ENCODE measurements at places on chromosomes 13 and 19. TPM values are rescaled to one million over a fixed set of nuclear protein-coding genes. Genes with fewer than 3 reads are reported as not detected.
A peak's percentile ranks its signal among the peaks of the same experiment; 100 is the strongest.

GRCh38 chr13:70502944-70503343 is 394.7 kb upstream of the KLHL1 start:
- no peak overlapping the region for H3K4me3 ChIP-seq
- DNase-seq, result no peak
- no peaks in the 10 kb centered on the region for H3K36me3 ChIP-seq
- H3K27ac ChIP-seq, result no peak overlapping the region

GRCh38 chr13:54750521-54750920 is 1721.9 kb downstream of the OLFM4 start:
- no peak overlapping the region for H3K4me3 ChIP-seq
- no peak for DNase-seq
- H3K36me3 ChIP-seq, result no peaks in the 10 kb centered on the region
- H3K4me1 ChIP-seq, result no peaks in the 10 kb centered on the region
- H3K27ac ChIP-seq, result no peak overlapping the region

DNA sequence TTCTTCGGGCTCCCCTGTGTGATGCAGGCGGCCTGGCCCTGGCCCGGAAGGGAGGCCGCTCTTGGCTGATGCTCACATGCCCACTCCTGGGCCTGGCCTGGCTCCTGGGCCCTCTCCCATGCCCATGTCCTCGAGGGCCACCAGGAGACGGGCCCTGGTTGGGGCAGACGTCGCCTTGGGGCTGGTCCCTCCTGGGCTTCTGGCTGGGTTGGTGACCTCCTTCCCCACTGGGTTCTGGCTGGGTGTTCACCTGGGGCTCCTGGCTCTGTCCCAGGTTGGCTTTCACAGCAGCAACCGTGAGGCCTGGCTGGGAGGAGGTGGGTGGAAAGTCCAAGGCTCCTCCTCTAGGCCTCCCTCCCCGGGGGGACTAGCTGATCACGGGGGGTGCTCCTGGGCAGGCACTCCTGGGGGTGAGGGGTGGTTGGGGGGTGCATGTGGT is 15.5 kb upstream of the SLC7A10 start:
- H3K36me3 ChIP-seq, result no peaks in the 10 kb centered on the region
- H3K27me3 ChIP-seq, result peaks cover 16% of the 10 kb centered on the region
- H3K4me1 ChIP-seq, result no peaks in the 10 kb centered on the region
- H3K27ac ChIP-seq, result no peak overlapping the region
- DNase-seq, result no peak

DNA sequence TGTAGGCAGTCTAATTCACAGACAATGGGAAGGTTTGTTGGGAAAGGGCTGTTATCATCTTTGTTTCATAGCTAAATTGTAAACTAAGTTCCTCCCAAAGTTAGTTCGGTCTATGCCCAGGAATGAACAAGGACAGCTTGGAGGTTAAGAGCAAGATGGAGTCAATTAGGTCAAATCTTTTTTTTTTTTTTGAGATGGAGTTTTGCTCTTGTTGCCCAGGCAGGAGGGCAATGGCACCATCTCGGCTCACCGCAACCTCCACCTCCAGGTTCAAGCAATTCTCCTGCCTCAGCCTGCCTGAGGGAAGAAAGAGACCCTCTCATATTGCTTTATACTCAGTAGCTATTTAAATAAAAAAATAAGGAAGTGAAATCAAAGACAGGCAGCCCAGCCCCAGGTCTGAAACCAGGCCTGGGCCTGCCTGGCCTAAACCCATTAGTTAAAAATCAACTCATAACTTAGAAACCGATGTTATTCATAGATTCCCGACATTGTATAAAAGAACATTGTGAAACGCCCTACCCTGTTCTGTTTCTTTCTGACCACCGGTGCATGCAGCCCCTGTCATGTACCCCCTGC is 297.4 kb upstream of the SGCG start:
- H3K27me3 ChIP-seq, result no peaks in the 10 kb centered on the region
- H3K36me3 ChIP-seq, result no peaks in the 10 kb centered on the region
- H3K4me1 ChIP-seq, result no peaks in the 10 kb centered on the region
- H3K27ac ChIP-seq, result no peak overlapping the region
- no peak for DNase-seq

GRCh38 chr19:34481861-34482379 is 362 bp downstream of the WTIP start:
- peaks cover 2% of the 10 kb centered on the region for H3K27me3 ChIP-seq
- H3K4me3 ChIP-seq, result no peak overlapping the region
- DNase-seq, result no peak
- peaks cover 12% of the 10 kb centered on the region for H3K36me3 ChIP-seq
- no peak overlapping the region for H3K27ac ChIP-seq

GRCh38 chr13:50236898-50237318 is 221.7 kb downstream of the KCNRG start:
- H3K27me3 ChIP-seq, result peaks cover 18% of the 10 kb centered on the region
- H3K27ac ChIP-seq, result no peak overlapping the region
- H3K36me3 ChIP-seq, result no peaks in the 10 kb centered on the region
- H3K4me3 ChIP-seq, result no peak overlapping the region

- no peaks in the 10 kb centered on the region for H3K4me1 ChIP-seq
- H3K27me3 ChIP-seq, result peaks cover 23% of the 10 kb centered on the region
- H3K36me3 ChIP-seq, result no peaks in the 10 kb centered on the region
- no peak overlapping the region for H3K27ac ChIP-seq
- H3K4me3 ChIP-seq, result no peak overlapping the region
Measured at GRCh38 chr13:51261610-51262249, 39.5 kb downstream of the FAM124A start.

DNA sequence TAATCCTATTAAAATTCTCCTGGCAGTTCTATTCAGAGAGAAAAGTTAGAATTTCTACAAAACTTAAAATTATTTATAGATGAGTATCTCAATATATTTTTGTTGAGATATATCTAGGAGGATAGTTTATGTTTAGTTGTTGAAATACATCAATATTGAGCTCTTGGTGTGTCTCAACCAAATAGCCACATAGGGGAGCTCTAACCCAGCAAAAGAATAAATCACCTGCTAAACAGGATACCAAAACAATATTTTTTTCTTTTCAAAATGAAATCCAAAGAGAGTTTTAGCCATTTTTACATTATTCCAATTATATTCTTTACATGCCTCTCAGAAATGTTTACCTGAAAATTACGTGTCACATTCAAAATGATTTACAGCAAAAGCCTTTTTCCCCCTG is 954.7 kb downstream of the SLITRK6 start:
- H3K4me3 ChIP-seq, result no peak overlapping the region
- H3K27ac ChIP-seq, result no peak overlapping the region
- peaks cover 19% of the 10 kb centered on the region for H3K36me3 ChIP-seq
- peaks cover 42% of the 10 kb centered on the region for H3K4me1 ChIP-seq

- H3K4me1 ChIP-seq, result peaks cover 13% of the 10 kb centered on the region
- peaks cover 14% of the 10 kb centered on the region for H3K36me3 ChIP-seq
- no peak for DNase-seq
- H3K27ac ChIP-seq, result no peak overlapping the region
- H3K4me3 ChIP-seq, result no peak overlapping the region
Measured at GRCh38 chr19:16376241-16376640, 51.6 kb downstream of the KLF2 start.

DNA sequence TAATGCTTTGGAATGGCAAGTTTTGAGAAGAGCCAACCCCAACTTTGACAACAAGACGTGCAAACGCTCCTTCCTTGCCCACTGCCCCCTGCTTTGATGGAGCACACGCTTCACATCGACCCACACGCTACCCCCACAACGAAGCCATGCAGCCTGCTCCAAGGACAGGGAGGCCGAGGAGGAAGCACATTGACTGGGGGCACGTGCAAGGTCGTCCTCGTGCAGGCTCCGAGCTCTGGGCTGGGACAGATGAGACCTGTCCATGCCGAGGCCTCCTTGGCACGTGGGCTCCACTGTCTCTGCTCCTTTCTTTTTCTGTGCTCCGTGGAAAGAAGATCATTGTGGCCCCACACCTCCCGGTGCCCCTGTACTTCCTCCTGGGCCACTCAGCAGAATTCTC is 309.0 kb downstream of the TEX29 start:
- H3K4me3 ChIP-seq, result no peak overlapping the region
- H3K27me3 ChIP-seq, result 0 out of 2 replicates have a peak, but pooled peaks cover 2% of the 10 kb centered on the region
- no peaks in the 10 kb centered on the region for H3K36me3 ChIP-seq
- H3K4me1 ChIP-seq, result no peaks in the 10 kb centered on the region
- DNase-seq, result no peak
- H3K27ac ChIP-seq, result no peak overlapping the region

DNA sequence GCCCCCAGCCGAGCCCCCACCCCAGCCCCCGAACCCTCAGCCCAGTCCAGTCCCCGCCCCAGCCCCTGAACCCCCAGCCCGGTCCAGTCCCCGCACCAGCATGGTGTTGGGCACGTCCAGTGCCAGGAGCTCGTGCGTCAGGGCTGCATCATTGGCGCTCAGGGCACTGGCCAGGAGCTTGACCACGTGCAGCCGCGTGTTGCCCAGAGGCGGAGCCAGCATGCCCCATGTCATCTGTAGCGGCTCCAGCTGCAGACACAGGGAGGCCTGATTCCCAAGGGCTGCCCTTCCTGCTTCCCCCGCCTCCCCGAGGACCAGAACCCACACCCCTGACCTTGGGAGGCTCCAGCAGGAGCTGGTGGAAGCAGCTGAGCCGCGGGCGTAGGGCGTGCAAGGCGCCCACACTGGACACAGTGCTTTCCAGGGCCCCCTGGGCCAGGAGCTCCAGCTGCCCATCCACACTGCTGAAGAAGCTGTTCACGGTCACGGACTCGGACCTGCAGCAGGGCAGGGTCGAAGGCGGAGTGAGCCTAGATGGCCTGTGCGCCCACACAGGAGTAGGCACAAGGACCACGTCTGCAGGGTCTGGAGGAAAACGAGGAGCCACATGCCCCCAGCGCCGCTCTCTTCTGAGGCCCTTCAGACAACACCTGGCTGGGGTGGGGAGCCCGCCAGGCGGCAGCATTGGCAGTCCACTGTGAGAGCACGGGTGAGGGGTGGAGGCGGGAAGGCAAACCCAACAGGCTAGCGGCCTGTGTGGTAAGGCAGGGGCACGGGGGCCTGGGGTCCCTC is 12.8 kb upstream of the TMEM86B start:
- H3K27ac ChIP-seq, result no peak overlapping the region
- no peaks in the 10 kb centered on the region for H3K4me1 ChIP-seq
- H3K36me3 ChIP-seq, result peaks cover 13% of the 10 kb centered on the region
- DNase-seq, result no peak

DNA sequence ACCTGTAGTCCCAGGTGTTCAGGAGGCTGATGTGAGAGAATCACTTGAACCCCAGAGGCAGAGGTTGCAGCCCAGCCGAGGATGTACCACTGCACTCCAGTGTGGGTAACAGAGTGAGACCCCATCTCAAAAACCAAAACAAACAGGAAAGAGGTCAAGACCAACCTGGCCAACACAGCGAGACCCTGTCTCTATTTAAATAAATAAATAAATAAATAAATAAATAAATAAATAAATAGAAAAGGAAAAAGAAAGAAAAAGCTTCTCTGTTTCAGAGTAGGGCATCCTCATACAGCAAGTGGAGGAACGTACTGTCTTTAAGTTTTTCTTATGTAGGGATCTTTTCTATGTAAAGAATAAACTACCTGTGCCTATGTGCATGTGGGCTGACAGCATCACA is 2.3 kb downstream of the ZNF700 start:
- no peak overlapping the region for H3K4me3 ChIP-seq
- no peak for DNase-seq
- H3K4me1 ChIP-seq, result peaks cover 41% of the 10 kb centered on the region
- H3K27ac ChIP-seq, result no peak overlapping the region
- H3K27me3 ChIP-seq, result peaks cover 2% of the 10 kb centered on the region
- peaks cover 21% of the 10 kb centered on the region for H3K36me3 ChIP-seq

DNA sequence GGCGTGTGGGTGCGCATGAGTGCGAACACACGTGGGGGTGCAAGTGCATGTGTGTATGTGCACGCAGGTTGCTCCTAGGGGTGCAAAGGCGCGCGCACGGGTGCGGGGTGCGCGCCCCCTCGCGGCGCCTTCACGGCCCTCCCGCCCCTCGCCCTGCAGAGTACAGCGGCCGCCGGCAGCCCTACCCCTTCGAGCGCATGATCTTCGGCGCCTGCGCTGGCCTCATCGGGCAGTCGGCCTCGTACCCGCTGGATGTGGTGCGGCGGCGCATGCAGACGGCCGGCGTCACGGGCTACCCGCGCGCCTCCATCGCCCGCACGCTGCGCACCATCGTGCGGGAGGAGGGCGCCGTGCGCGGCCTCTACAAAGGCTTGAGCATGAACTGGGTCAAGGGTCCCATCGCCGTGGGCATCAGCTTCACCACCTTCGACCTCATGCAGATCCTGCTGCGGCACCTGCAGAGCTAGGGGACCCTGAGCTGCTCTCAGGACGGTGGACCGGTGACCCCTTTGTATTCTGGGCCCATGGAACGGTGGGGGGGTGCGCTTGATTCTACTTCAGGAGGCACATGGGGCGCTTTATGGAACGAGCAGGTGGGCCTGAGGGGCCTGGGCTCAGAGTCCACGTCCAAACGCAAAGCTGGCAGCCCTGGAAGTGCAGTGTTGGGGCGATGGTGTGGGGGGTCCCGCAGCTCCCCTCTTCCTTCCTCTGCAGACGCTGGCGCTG is 27.7 kb downstream of the TMEM161A start:
- H3K4me1 ChIP-seq, result peaks cover 26% of the 10 kb centered on the region
- no peak overlapping the region for H3K4me3 ChIP-seq
- DNase-seq, result no peak
- no peak overlapping the region for H3K27ac ChIP-seq
- no peaks in the 10 kb centered on the region for H3K36me3 ChIP-seq

DNA sequence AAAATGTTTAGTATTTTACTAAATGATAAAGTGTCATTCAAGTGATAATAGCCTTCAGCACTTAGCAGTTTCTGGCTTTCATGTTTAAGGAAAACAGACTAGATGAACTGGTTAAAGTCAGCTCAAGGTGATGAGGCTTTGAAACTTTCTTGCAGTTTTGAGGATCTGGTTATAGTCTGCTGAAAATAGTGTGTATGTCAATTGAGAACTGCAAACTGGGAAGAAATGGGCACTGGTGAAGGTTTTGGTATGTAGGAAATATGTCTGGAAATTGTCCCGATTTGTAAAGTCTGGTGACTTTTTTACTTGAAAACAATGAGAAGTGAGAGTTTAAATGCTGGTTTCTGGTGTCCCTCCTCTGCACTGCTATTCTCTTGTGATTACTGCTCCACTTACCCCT is 36.8 kb upstream of the SOX21 start:
- no peaks in the 10 kb centered on the region for H3K36me3 ChIP-seq
- H3K4me1 ChIP-seq, result no peaks in the 10 kb centered on the region
- H3K27me3 ChIP-seq, result peaks cover 6% of the 10 kb centered on the region

DNA sequence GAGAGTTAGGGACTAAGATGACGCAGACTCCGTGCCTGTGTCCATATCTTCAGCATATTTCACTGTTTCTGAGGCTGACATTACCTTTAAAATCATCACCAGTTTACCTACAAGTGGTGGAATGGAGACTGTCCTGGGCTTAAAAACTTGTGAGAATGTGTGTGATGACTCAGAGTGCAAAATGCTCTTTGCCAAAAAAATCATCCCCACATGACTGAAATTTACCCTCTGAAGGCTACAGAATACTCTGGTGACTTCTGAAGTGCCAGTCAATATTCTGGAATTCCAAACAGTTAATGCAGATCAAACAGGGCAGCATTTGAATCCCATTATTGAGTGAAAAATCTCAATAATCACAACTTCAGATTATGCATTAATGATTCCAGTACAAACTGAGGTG is 901.4 kb downstream of the EFNB2 start:
- H3K4me3 ChIP-seq, result peak overlapping the region; percentile 14
- DNase-seq, result no peak
- H3K27ac ChIP-seq, result no peak overlapping the region

GRCh38 chr19:5456130-5456840 is 1.1 kb downstream of the ZNRF4 start:
- no peaks in the 10 kb centered on the region for H3K4me1 ChIP-seq
- no peak overlapping the region for H3K4me3 ChIP-seq
- DNase-seq, result no peak
- H3K36me3 ChIP-seq, result no peaks in the 10 kb centered on the region

Gene ZNF112
- total RNA-seq, result 4.1 TPM

Gene ZNF69
- total RNA-seq, result 7.2 TPM

Gene ZNF256
- total RNA-seq, result 3.3 TPM

Gene CADM4
- total RNA-seq, result 0.82 TPM

Gene KLK12
- total RNA-seq, result not detected

Gene CBY2
- total RNA-seq, result not detected

Gene TNFAIP8L1
- 4.5 TPM for total RNA-seq

Gene SRRM5
- total RNA-seq, result 0.18 TPM

Gene F2RL3
- total RNA-seq, result not detected

Gene CDADC1
- total RNA-seq, result 8.7 TPM

Measured in HFFc6 (cell line).